SHP77 treated with DMSO at 0.1 percent for 48 hours (cell line): ENCODE measurements at places on chromosomes 7 and 10.

GRCh38 chr7:130942211-130942964 lies 208.4 kb upstream of the KLF14 start:
- no peak for DNase-seq

DNA sequence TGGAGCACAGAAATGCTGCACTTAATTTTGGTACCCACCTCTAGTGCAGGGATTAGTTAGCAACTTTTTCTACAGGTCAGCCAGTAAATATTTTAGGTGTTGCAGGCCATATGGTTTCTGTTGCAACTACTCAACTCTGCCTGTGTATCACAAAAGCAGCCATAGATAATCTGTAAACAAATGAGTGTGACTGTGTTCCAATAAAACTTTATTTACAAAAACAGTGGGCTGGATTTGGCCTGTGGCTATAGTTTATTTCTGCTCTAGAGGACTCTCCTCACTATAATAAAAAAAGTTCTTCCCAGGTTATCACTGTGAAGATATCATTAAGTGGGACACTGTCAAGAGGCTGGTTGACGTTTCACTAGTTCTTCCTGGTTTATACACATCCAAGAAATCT lies 65.8 kb downstream of the DNAJC12 start:
- DNase-seq: no peak

DNA sequence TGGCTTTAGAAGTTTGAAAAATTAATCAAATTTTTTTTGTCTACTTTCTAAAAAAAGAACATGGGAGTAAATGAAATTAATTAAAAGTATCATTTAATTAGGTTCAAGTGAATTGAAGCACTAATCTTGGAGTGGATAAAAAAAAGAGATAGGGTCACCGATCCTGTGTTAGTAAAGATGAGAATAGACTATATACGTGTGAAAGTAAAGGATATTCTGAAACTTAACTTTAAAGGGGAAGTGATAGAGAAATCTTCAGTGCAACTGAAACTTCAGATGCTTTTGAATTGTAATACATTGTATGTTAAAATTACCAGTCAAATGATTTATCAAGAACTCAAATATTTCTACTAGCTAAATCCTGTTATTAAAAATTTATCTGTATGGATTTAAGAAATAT lies 4.8 kb downstream of the NHLRC2 start:
- DNase-seq: no peak

GRCh38 chr10:67657775-67658174 lies 38.2 kb downstream of the CTNNA3 start:
- no peak for DNase-seq

- no peak for DNase-seq
These were observed 10.1 kb downstream of the ATXN7L1 start for GRCh38 chr7:105866102-105866801.

- DNase-seq: no peak
These were observed 13.3 kb downstream of the CAV1 start for GRCh38 chr7:116538138-116538537.

GRCh38 chr7:113015034-113015645 lies 71.5 kb downstream of the GPR85 start:
- DNase-seq: no peak

GRCh38 chr10:89909752-89910151 lies 208.4 kb downstream of the KIF20B start:
- DNase-seq: no peak

DNA sequence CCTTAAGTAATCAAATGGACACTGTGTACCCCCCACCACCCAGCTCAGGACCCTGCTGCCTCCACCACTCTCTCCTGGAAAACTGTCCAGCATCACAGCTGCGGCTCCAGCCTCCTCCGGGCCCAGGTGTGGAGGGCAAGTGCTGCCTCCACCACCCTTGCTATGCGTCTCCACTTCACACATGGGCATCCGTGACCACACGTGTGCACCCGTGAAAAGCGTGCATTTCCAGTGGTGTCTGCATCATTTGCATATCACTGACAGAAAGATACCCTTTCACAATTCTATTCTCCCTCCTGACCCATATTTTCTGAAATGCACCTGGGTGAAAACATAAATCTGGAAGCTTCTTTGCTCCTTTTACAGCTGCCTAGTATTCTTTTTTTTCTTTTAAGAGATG lies 89.7 kb upstream of the PDGFA start:
- DNase-seq: no peak

DNA sequence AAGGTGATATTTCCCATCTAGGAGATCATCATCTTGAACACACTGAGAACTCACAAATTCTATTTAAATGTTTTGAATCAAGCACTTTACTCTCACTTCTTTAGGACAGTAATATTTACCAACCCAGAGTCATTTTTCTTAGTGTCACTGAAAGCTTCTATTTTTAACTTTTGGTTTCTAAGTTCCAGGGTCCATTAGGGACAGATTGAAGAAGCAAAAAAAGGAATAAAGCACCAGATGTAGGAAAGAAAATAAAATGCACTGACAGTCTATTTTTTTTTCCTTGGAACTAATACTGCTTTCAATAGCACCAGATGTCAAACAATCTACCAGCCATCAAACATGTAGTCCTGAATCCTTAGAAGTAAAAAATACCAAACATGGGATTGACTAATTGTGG lies 526.7 kb upstream of the LRRN3 start:
- DNase-seq: no peak

DNA sequence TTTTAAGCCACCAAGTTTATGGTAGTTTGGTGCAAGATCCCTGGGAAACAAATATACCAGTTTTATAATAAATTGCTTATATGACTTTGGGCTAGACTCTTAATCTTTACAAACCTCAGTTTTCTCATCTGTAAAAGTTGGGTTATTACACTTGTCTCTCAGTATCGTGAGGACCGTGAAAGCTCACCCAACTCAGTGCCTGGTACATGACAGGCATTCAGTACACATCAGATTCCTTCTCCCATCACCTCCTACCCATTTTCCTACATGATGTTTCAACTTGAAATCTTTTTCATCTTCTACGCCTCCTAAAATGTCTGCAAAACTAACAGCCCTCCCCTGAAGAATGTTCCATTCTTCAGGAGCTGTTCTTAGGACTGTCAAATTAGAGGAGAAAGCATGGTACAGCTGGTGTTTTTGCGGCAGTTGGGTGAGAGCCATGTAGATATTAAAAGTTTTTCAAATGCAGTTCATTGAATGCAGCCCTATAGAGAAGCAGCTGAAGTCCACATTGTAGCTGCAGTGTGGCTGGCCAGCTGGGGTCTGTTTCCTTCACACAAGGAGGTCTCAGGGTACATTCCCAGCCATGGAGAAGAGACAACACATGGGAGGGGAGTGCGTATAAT lies 812.8 kb downstream of the LRMDA start:
- DNase-seq: no peak

DNA sequence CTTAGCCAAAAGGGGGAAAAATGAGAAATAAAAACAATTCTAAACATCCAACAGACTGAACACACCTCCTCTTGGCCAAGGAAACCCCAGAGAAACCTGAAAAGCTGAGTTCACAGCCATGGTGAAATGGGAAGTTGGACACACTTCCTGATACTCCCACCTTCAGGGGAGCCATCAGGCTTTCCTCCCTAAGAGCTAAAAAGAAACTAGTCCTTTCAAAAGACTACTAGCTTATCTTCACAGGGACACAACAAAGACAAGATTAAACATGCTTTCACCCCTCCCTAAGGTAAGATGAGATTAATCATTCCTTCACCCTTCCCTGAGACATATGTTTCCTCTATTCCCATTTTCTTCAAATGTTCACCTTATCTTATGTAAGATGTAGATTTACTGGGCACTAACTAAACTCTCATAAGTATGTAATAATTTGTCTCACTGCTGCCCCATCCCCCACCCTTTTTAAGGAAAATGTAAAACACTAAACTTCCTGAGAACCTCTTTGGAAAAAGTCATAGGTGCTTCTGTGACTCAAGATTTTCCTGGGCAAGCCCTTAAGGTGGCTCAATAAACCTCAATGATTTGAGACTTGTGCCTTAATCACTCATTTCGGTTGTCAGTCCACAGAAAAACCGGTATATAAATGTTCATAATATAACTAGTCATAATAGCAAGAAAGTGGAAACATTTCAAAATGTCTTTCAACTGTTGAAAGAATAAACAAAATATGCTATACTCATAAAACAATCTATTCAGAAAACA lies 40.5 kb downstream of the HTR7 start:
- DNase-seq: no peak

- DNase-seq: no peak
These were observed 87.9 kb downstream of the VIPR2 start for GRCh38 chr7:159056737-159057136.

DNA sequence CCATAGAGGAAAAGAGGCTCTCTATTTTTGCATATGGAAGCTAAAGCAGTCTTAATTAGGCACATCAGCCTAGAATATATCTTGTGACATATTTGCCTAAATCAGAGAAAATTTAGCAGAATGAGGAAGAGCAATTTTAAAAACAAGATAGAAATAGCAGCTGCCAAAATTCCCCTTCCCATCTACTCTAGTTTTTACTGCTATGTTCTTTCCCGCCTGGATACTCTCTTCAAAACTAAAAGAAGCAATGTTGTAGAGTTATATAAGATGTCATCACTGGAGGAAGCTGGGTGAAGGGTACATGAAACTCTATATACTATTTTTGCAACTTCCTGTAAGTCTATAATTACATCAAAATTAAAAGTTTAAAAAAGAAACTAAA lies 87.0 kb downstream of the ARMH3 start:
- no peak for DNase-seq

DNA sequence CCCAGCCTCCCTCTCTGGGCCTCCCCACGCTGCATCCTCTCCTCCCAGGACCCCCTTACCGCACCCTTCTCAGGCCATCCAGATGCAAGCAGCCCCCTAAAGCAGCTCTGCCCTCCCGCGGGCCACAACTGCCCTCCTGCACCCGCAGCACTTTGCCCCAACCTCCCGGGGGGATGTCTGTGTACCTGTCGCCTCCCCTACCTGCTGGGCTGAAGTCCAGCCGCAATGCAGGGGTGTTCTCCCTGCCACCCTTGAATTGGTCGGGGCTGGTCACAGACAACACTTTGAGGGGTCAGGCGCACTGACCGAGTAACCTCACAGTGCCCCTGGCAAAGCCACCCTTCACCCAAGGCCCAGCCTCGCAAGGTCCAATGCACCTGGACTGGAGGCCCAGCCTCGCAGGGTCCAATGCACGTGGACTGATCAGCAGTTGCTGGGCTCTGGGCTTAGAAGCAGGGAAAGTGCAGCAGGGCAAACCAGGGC lies 8.3 kb upstream of the CALML5 start:
- DNase-seq: no peak

GRCh38 chr7:158795272-158795671 lies 34.0 kb downstream of the ESYT2 start:
- no peak for DNase-seq

GRCh38 chr7:93117327-93117726 lies 452 bp downstream of the SAMD9 start:
- DNase-seq: no peak
